Naive B cell (primary cell): ENCODE measurements at places on chromosomes 6 and 20. TPM values are rescaled to one million over a fixed set of nuclear protein-coding genes. Genes with fewer than 3 reads are reported as not detected.

Gene TRDN
- not detected for polyA plus RNA-seq

Gene HLA-DRB5
- polyA plus RNA-seq = 2,377 TPM

Gene SNAP91
- polyA plus RNA-seq = not detected

Gene MLN
- not detected for polyA plus RNA-seq

Gene KCNQ2
- not detected for polyA plus RNA-seq

DNA sequence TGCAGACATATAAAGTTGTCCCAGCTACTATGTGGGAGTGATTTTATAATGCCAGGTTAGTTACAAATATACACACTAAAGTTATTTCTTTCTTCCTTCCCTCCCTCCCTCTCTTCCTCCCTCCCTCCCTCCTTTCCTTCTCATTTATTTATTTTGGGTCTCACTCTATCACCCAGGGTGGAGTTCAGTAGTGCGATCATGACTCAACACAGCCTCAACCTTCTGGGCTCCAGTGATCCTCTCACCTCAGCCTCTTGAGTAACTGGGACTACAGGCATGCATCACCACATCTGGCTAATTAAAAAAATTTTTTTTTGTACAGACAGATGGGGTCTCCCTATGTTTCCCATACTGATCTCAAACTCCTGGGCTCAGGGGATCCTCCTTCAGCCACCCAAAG is 59.2 kb downstream of the PHF20 start:
- DNase-seq = no peak

DNA sequence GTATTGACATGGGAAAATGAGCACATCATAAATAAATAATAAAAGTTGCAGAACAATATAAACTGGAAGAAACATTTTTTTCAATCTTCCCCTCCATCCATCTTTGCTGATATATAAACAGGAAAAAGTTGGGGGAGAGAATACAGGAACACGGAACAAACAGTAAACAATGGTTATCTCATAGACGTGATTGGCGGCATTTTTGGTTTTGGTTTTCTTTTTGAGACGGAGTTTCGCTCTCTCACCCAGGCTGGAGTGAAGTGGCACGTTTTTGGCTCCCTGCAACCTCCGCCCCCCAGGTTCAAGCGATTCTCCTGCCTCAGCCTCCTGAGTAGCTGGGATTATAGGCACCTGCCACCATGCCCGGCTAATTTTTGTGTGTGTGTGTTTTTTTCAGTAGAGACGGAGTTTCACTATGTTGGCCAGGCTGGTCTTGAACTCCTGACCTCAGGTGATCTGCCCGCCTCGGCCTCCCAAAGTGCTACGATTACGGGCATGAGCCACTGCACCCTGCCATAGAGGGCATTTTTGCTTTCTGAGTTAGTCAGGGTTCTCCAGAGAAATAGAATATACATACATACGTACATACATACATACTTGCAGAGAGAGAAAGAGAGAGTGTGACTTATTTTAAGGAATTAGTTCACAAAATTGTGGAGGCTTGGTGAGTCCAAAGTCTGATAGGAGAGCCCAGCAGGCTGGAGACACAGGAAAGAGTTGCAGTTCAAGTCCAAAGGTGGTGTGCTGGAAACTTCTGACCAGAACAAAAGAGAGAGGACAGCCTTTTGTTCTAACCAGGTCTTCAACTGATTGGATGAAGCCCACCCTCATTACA is 22.6 kb downstream of the GNL1 start:
- no peak for DNase-seq

- DNase-seq = peak; percentile 18
Observed at GRCh38 chr20:32603046-32603726, 18.1 kb upstream of the NOL4L start.

- peak; percentile 56 for DNase-seq
Observed at GRCh38 chr6:109693111-109693510, 2.0 kb downstream of the FIG4 start.

- peak; percentile 67 for DNase-seq
Observed at GRCh38 chr20:51022803-51023616, at the start of gene KCNG1. KCNG1 (minus strand) TSS chr20:51023107; CDS start chr20:51010338, 12,769 bp downstream.

- no peak for DNase-seq
Observed at GRCh38 chr20:13468166-13468565, 170.6 kb downstream of the TASP1 start.

- DNase-seq = no peak
Observed at GRCh38 chr6:70903665-70904452, 53.0 kb downstream of the B3GAT2 start.
